ENCODE measurements at places on chromosomes 5 and 9.

DNA sequence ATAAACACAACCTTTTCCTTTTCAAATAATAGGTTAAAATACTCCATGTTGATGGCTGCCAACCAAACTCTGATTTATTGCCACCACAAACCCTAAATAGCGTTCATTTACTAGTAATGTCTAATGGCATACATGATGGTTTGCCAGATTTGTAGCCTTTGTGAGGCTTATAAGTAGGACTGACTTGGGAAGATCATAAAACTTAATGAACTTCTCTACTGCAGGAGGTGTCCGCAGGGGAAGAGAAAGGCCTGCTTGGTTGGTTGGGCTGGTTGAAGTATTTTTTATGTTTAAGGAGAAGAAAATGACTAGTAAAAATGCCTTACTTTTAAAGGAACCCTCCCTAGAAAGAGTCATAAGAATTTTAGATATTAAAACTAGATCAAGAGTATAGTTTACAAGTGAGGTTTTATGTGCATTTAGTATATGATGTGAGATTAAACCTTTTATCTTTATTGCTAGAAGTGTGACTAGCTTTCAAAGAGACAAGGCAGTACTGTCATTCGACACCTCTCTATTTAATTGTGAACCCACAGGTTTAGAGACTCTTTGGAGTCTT, 5.0 kb downstream of the PBX3 start:
- DNase-seq: no peak

GRCh38 chr5:14179446-14179845, 36.3 kb downstream of the TRIO start:
- no peak for DNase-seq

- DNase-seq: no peak
These were observed 16.1 kb downstream of the ARPC5L start for GRCh38 chr9:124878021-124878420.

DNA sequence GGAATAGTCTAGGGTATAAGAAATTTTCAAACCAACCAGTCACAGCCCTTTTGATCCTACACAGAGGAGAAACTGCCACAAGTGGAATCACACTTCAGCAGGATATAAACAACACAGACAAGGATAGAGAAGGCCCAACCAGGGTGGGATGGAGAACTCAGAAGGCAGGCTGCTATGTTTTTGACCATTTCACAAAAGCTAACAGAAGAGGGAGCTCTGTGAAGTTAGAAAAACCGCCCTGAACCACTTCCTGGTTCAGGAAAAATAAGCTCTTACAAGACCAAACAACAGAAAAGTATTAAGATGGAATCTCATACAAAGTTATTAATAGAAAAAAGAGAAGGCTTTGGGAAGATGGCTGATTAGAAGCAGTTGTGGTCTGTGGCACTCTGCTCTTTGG, 960 bp upstream of the IFNB1 start:
- no peak for DNase-seq

- DNase-seq: no peak
These were observed 27.9 kb downstream of the ANXA1 start for GRCh38 chr9:73179589-73179988.

GRCh38 chr9:1128046-1128445, 77.9 kb downstream of the DMRT2 start:
- no peak for DNase-seq

DNA sequence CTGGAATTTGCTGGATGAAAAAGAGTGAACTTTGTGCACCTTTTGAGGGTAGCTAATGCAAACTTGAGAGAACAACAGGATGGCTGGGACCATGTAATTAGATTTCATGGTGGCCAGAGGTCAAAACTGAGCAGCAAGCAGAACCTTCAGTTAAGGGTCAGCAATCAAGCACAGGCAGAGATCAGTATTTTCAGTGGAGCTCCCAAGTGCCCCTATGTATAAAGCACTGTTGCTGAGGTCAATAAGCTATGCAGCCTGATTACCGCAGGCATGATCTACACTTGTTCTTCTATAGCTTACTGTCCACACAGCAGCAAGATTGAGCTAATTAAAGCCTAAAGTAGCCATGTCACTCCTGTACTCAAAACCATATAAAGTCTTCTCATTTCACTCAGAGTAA, 62.1 kb upstream of the TMC1 start:
- no peak for DNase-seq

- DNase-seq: no peak
These were observed 20.6 kb upstream of the C5orf24 start for GRCh38 chr5:134825212-134825611.

DNA sequence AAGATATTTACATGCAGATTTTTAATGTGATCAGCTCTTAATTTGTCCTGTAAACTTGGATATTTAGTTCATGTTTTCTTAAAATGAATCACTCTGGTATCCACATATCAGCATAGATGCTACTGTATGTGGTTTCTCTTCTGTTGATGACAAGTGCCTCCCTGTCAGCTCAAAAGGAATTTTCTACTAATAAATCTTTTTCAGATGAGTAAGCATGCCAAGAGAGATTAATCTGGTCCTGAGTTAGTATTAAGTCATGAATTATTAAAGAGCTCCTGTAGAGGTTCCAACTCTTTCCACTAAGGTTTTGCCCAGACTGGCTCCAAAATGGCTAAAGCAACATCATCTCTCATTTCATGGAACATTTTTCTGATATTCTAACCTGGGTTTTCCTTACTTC, 129.2 kb downstream of the GOLPH3 start:
- no peak for DNase-seq

DNA sequence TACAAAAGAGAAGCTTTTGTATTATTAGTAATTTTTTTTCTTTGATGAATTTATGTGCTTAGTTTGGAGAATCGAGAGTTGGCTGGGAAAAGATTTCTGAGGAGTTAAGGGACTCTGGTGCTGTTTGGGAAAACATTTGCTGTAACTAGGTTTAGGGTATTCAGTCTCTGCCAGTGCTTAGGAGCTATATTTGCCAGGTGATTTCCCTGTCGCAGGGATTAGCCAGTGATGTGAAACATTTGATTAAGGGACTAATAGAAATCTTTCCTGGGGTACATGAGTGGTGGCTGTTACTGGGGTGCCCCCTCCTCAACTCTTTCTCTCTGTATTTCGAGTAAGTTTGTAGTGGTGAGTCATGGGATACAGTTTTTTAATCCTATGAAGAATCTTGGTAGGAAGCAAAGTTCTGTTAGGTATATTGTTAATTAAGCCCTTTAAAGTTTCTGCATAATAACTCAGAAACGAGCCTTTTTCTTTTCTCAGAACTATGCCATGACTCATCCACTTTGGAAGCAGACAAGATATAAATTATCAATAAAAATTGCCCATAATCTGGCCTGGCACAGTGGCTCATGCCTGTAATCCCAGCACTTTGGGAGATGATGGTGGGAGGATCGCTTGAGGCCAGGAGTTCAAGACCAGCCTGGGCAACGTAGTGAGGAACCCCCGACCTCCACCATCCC, 18.6 kb downstream of the RGMB start:
- no peak for DNase-seq

- no peak for DNase-seq
These were observed 688 bp upstream of the PLPPR1 start for GRCh38 chr9:101027733-101028345.

- no peak for DNase-seq
These were observed 2.9 kb downstream of the AKNA start for GRCh38 chr9:114384836-114385396.

DNA sequence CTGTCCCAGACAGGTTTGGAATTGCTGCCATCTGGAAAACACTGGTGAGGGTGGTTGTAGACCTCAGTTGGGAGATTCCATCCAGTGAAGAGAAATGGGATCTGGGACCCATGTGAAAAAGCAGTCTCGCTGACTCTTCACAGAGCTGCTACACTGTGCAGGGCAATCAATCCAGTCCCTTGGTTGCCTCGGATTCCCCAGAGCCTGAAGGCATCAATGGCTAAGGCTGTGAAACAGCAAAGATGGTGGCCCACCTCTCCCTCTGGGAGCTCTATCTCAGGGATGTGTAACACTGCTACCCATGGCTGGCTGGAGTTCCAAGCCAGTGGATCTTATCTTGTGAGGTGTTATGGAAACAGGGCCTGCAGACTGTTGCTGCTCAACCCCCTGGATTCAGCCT, 256.1 kb downstream of the TMEM38B start:
- DNase-seq: no peak

GRCh38 chr5:59554501-59554900, 339.0 kb downstream of the PDE4D start:
- no peak for DNase-seq

DNA sequence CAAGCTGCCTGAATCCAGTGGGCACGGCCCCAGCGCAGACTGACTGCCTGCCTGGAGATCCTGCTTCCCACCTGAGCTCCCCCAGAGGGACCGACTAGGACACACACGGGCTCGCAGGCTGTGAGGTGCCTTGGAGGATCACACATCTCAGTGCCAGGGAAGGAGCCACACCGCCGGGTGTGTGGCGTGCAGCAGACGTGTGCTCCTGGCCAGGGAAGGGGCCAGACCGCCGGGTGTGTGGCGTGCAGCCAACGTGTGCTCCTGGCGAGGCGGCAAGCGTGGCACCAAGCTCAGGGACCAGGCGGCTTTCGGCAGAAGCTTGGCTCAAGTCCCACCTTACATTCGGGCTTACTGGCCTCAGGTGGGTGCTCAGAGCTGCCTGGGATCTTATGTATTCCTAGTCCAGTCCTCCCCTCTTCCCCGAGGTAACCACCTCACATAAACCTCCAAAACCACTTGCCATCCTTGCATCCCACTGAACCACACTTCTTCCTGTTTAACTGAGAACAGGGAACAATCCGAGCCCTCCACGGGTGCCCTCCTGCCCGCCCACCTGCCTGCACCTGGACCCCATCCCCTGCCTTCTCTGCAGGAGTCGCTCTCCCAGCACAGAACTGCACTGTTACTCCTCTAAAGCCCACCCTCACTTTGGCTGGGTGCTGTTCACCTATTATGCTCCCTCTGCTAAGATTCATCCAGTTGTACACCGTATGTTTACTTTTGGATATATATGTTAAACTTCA, 22.4 kb upstream of the MRNIP start:
- DNase-seq: no peak

- no peak for DNase-seq
These were observed 333.6 kb downstream of the PIK3R1 start for GRCh38 chr5:68548959-68549676.

DNA sequence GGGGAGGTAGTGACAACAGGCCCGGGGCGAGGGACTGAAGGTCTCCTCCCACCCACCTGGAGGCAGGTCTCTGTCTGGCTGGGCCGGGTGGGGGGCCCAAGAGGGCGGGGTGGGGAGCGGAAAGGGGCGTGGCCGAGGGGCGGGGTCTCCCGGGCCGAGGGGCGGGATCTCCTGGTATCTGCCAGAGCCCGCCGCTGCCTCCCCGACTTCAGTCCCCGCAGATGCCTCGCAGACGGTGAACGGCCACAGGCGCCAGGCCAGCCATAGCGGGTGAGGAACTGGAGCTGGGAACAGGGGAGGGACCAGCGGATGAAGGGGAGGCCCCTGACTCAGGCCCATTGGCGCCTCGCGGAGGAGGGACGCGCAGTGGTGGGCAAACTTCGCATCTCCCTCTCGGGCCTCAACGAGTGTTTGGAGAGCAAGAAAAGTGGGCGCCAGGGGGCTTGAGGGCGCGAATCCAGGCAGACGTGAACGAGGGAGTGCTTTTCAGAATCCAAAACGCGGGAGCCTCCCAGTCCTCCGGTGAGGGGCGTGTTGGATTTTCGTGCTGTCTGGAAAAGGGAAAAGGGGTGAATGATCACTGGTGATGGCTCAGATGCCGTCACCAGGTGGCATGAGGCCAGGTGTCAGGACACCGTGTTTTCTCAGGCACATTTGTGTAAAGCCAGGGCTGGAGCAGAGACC, at the start of gene ADGRD2:
Gene ADGRD2, plus strand, starts transcription at position 211 of the 684 bp plus-strand sequence. CDS start 1,216 bp downstream, outside the sequence.
- DNase-seq: no peak

- no peak for DNase-seq
These were observed 41.0 kb upstream of the SLC36A1 start for GRCh38 chr5:151406322-151406947.
